Stimulated activated CD4-positive, alpha-beta T cell treated with anti-CD3 and anti-CD28 coated beads, TNF-alpha, amount 100 ng/mL, for 24 hours (primary cell): ENCODE measurements at places on chromosomes 5 and 9.
A peak's percentile ranks its signal among the peaks of the same experiment; 100 is the strongest.

- no peak for DNase-seq
Observed at GRCh38 chr5:96440185-96440538, 7.1 kb upstream of the PCSK1 start.

DNA sequence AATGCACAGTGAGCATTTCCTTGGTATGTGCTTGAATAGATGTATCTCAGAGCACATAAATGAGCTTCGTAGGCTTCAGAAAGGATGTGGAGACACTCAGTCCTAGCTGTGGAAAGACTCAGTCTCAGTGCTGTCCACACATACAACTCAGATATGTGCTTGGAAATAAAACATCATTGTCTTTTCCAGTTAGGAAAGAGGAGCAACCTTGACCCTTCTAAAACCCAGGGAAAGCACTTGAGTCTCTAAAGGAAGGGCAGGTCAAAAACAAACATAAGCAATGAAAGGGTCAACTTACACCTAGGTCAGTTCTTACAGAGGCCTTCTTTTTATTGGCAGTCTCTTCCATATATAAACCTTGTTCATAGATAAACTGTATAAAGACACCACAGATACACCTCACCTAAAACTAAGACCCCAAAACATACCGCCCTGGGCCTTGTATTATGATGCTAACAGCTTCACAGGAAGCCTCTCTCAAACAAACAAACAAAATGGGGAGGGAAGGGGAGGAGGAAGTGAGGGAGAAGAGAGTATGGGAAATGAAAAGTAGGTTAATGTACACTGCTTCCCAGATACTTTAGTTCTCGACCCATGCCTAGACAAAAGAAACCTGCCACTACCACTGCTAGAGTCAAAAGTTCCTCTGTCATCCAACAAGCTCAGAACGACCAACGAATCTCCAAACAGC lies 114.4 kb downstream of the UBAP2 start:
- DNase-seq: no peak

DNA sequence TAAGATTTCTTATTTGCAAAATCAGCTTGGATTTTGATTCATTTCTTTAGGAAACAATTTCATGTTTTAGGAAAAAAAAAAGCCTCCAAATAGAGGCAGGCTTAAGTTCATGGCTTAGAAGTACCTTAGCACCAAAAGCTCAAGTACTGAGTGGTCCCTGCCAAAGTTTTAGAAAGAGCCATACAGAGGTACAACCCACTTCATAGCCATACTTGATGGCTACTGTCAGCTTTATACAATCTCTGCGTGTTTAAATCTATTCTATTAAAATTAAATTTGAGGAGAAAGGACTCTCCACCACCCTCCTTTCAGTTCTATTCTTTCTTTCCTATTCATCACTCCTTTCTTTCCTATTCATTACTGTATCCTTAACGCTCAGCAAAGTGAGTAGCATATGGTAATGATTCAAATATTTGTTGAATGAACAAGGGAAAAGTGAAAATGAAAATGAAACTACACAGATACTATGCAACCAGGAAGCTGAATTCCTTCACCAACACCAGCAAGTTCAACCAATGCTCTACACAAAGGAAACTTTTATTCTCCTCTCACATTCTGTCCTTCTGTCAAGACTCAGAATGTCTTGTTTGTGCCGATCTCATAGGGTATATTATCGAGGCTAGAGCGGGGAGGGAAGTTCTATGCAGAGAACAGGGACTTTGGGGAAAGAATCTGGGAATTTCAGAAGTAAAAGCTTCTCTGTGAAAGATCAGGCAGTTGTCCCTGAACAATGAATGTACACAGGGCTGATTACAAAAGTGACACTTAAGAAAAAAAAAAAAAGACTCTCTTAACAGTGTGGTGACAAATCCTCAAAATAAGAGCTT lies 138.6 kb upstream of the SPEF2 start:
- DNase-seq: no peak

DNA sequence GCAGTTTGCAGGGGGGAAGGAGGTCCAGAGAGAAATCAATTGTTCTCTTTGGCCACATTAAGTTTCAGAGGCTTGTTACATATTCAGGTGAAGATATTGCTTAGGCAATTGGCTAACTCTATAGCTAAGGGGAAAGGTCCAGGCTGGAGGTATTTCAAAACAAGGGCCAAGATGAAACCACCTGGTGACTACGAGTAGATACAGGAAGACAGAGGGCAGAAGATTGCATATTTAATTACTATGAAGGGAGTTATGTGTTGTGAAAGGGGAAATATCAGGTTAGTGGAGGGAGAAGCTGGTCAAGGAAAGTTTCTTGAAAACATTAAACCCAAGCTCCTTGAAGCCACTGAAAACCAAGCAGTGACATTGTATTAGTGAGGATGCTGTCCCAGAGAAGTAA lies 1.9 kb upstream of the RAD23B start:
- DNase-seq: no peak

DNA sequence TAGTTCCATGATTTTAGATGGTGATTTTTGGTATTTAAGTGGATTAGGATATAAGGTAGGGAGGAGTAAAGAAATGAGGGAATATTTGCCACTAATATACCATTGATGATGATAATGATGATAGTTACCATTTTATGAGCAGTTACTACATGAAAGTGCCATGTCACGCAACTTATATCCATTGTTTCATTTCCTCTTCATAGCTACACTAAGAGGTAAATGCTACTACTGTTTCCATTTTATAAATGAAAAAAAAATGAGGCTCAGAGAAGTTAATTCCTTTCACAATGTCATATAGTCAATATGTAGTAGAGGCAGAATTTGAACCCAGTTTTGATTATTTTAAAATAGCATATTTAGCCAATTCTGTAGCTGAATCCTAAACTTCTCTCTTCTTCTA lies 112.2 kb upstream of the ADRA1B start:
- DNase-seq: no peak

DNA sequence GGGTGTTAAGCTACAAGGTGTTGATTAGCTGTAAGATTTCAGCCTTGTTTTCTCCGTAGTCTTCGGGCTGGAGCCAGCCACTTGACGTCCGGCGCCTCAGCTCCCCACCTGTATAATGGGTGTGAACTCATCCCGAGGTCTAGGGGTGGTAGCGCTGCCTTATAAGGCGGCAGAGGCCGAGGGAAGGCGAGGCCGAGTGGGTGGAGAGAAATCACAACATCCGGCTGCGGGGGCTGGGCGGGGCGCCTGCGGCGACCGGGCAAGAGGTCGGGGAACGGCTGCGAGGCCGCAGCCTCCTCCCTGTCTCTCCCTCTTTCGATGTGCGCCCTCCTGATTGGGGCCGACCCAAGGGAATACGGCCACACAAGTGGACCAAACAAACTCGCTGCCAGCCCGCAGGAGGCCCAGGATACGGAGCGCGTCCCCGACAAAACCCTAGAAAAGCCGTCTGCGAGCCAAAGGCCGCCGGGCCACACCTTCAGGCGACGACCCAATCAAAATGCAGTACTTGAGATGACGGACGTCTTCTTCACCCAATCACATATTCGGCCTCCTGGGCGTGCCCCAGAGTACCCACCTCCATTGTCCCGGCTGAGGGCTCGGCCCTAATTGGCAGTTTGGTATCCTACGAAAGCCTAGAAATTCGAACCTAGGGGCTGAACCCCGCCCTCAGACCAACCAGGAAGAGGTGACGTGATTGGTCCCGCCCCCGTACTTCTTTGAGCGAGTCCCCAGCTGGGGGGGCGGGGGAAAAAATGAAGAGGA lies 493 bp upstream of the GRK6 start:
- DNase-seq: peak; percentile 100

DNA sequence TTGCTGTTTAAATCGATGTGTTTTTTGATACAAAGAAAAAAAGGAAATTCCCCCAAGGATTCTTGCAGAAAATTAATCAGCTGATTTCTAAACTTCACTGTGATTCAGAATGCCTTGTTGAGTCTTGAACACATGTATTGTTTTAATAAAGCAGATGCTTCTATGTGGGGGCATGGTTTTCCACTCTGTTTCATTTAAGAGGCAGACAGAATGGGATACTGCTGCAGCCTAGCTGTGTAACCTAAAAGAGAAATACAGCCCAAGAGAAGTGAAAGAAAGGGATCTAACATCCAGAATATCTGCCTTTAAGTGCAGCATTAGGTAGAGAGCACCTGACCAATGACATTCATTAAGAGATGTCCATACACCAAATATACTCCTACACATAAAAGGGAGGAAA lies 365.1 kb upstream of the CCNH start:
- DNase-seq: no peak

- DNase-seq: no peak
Observed at GRCh38 chr5:29061381-29061780, 2023.0 kb upstream of the CDH9 start.

DNA sequence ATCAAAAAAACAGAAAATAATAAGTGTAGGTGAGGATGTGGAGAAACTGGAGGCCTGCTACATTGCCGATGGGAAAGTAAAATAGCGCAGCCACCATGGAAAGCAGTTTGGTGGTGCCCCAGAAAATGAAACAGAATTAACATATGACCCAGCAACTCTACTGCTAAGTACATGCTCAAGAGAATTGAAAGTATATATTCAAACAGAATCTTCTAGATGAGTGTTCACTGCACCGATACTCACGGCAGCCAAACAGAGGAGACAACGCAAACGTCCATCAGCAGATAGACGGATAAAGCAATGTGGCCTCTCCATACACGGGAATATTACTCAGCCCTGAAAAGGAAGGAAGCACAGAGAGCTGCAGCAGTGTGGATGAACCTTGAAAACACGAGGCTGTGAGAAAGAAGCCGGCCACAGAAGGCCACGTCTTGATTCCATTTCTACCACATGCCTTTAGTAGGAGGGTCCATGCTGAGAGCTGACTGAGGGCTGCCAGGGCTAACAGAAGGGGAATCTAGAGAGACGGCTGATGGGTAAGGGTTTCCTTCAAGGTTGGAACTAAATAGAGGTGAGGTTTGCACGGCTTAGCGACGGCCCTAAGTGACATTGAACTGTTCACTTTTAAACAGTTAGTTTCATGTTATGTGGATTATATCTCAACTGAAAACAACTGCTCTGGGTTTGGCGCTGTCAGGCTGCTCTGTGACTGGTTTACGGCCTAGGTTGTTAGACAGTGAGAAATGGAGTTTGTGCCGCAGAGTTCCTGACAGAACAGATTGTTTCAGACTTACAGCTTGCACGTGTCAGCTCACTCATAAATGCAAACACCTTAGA lies 29.8 kb downstream of the AHRR start:
- no peak for DNase-seq

- no peak for DNase-seq
Observed at GRCh38 chr5:61308712-61309111, 23.3 kb upstream of the ZSWIM6 start.

DNA sequence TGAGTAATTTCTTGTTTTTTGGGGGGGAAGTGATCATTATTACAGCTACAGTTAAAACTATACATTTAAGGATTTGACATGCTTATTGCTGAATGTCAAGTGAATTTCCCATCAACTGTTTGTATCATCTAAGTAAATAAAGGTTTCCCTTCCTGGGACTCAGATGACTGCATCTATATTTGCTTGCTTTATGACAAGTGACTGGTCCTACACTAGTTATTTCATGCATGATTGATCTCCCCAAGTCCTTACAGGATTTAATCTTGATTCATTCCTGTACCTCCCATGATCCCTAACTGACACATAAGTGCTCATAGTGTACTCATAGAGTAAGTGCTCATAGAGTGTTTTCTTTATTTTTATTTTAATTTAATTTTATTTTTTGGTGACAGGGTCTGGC lies 2.8 kb downstream of the TXNDC8 start:
- no peak for DNase-seq

DNA sequence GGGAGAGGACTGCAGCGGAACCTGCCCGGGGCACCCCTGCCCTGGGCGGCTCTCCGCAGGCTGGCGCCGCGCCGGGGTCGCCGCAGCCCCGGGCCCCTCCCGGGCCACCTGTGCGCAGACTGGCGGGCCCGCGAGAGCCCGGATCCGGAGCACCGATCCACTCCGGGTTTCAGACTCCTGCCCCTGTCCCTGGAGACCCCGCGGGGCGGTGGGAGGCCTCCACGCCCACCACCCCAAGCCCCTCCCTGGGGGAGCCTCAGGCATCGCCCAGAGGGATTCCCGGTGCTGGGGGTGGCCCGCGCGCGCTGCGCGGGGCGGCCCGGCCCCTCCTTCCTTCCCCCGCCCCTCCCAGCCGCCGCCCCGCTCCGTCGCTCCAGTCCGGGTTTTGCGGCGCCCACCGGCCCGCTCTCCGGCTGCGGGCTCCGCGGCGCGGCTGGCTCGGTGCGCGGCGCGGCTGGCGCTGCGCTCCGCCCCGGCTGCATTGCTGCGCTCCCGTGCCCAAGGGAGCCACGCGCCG lies at the start of gene UNC5A:
UNC5A (plus strand) TSS at position 479 of the 517 bp plus-strand sequence. CDS start 192 bp downstream, outside the sequence.
- DNase-seq: peak; percentile 33

DNA sequence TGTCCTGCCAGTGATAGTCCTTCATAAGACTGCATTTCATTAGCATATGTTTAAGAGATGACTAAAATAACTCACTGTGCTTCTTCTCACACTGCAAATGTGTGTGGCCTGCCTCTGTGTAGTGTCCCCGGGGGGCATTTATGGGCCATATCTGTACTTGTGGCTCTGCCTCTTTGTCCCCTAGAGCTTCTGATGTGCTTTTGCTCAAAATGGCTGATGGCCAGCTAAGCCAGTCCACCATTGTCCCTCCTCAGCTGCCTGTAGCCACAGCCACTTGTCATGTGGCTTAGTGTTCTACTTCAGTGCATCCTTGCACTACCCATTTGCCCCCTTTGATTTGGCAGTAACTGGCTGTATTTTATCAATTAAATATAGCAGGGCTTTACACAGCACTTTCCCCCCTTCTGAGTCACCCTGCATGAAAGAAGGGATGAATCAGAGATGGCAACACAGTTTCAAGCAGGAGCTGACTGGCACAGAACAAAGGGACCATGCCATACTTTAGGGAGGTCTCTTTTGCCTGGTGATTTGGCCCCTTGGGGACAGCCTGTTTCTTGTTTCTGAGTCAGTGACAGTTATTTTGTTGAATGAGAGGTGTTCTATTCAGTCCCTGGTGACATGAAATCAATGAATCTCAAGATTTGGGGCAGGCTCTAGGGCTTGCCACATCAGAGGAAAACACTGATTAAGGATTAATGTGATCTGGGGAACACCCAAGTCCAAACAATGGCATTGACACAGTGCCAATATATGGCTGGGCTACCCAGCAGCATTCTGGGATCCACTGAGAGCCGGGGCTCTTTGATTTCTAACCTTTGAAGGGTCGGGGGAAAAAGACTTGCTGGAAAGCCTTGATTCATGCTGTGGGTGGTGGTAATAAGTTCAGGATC lies 245.5 kb downstream of the SMARCA2 start:
- DNase-seq: no peak

GRCh38 chr9:27043176-27043575 lies 37.7 kb upstream of the LRRC19 start:
- DNase-seq: no peak

DNA sequence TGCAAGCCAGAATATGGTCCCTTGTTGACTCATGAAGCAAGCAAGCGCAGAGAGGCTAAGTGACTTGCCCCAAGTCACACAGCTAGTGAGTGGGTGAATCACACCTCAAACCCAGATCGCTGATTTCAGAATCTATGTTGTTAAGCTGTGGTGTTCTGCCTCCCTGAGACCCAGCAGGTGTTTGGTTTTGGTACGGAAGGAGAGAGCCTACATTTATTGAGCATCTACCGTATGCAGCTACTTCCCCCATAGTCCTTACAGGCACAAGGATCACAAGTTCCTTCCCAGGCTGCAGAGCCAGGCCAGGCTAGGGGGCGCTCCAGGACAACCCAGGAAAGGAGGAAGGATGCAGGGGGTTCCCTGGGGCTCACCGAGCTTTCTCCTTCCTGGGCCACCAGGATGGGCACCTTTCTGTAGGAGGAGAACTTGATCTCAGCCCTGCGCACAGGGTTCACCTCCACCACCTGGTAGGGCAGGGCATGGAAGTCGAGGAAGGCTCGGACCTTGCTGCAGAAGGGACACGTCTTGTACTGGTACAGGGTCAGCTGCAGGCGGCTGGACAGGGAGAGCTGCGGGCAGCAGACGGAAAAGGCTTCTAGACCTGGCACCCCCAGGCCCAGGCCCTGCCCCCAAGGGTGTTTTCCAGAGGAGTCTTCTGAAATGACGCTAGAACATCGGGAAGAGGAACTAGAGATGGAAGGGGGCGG lies 2.5 kb downstream of the PTGES2 start:
- DNase-seq: no peak
